ENCODE measurements at places on chromosomes 16 and 17. TPM values are rescaled to one million over a fixed set of nuclear protein-coding genes. Genes with fewer than 3 reads are reported as not detected.

Gene GDPD1
- 1.0 TPM for total RNA-seq

Gene ATP2C2
- 0.15 TPM for total RNA-seq

Gene ZNF263
- total RNA-seq = 34.5 TPM

Gene DOC2B
- 0.94 TPM for total RNA-seq

Gene EPN3
- 0.23 TPM for total RNA-seq

Gene PROCA1
- total RNA-seq = 1.3 TPM

Gene KREMEN2
- total RNA-seq = 1.3 TPM

Gene SPATA32
- 0.09 TPM for total RNA-seq

Gene FBXW10
- total RNA-seq = 1.1 TPM

Gene ODAD4
- 0.98 TPM for total RNA-seq

Gene CDC6
- 52.5 TPM for total RNA-seq

Gene TBC1D3G
- total RNA-seq = not detected

Gene GPRC5C
- total RNA-seq = 51.5 TPM

Gene YPEL2
- 3.4 TPM for total RNA-seq

Gene SCGB1C2
- not detected for total RNA-seq

Gene KRT24
- not detected for total RNA-seq

Gene LPO
- not detected for total RNA-seq

Gene ITGAD
- total RNA-seq = not detected

Gene G6PC1
- total RNA-seq = not detected

Gene ABCA9
- not detected for total RNA-seq

Gene RNF222
- total RNA-seq = not detected

Gene SLC5A10
- total RNA-seq = 0.36 TPM

Gene TLCD2
- total RNA-seq = 1.6 TPM

Gene GRAPL
- total RNA-seq = not detected

Gene C17orf107
- 0.24 TPM for total RNA-seq

Gene SKAP1
- total RNA-seq = not detected

Gene FZD2
- 26.6 TPM for total RNA-seq

Gene HBM
- total RNA-seq = not detected

Gene STAT3
- 84.9 TPM for total RNA-seq

Gene CLEC19A
- 0.11 TPM for total RNA-seq

Gene MYH2
- not detected for total RNA-seq

Gene BAHCC1
- 10.2 TPM for total RNA-seq

Gene NLE1
- total RNA-seq = 34.6 TPM

Gene CASKIN1
- total RNA-seq = 0.41 TPM

Gene ST6GALNAC1
- not detected for total RNA-seq

Gene MYO15A
- 0.71 TPM for total RNA-seq
